Common myeloid progenitor, CD34-positive (primary cell): ENCODE measurements at places on chromosomes 12 and 14.

DNA sequence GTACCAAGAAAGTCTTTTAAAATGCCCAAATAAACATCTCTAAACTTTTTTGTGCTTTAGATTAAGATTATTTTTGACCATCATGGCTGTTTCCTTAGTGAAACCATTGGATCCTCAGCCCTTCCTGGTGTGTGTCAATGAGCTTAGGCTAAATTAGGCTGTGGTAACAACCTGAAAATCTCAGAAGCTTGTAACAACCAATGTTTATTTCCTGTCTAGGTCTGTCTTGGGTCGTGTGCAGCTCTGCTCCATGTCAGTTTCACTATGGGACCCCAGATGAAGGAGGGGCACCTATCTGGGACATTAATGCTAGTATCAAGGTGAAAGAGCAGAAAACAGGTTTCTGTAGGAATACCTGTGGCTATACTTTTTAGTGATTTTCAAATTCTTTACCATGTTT, 49.9 kb downstream of the KCNMB4 start:
- DNase-seq = no peak

GRCh38 chr12:25859976-25860375, 98.5 kb upstream of the RASSF8 start:
- no peak for DNase-seq

GRCh38 chr12:11727133-11727664, 77.7 kb downstream of the ETV6 start:
- DNase-seq = no peak

- no peak for DNase-seq
These were observed 4.6 kb downstream of the BTG1 start for GRCh38 chr12:92140896-92141536.
